ENCODE measurements at places on chromosomes 1 and 21.

DNA sequence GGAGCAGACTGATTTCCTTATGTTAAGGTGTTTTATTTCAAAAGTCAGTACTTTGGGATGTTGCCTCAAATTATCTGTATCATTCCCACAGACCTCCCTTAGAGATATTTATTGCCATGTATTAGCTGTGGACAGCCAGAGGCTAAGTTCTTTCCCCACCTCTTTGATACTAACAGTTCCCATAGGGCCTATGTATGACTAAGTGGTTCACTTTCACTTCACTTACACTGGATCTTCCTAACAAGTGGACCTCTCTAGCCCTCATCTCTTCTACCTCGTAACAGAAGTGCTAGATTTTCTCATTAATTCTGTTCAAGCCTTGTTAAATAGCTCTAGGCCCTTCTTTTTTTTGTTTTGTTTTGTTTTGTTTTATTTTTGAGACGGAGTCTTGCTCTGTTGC is 6.2 kb downstream of the TRAF5 start:
- DNase-seq, result no peak
- H3K36me3 ChIP-seq, result no peaks in the 10 kb centered on the region
- H3K4me3 ChIP-seq, result no peak overlapping the region
- H3K27me3 ChIP-seq, result no peaks in the 10 kb centered on the region

DNA sequence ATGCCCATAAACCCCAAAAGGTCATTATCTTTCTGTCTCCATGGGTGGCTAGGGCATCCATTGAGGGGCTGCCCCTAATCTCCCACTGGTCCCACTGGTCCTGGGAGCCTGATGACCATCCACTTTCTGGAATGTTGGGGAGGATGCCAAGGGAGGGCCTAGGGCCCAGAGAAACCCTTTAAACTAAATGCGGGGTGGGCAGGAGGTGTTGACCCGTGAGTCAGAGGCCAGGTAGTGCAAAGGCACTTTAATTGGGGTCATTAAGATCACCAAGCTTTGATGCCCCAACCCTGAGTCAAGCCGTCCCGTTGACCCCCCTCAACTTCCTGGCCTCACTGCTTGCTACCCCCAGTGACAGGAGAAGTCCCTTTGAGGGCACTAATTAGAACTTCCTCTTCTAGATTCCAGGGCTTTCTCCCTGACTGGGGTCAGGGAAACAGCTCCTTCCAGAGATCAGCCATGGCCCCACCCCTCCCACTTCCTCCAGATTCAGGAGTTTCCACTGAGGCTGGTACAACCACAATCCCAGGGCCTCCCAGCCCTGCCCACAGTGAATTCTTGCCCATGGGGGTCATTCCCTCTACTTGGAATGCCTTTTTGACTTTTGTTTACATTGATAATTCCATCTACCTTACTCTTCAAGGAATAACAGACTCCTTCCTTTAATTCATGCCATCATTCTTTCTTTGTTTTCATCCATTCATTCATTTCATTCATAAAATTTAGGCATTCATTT is 15.5 kb upstream of the SERINC2 start:
- H3K27ac ChIP-seq, result no peak overlapping the region
- no peak overlapping the region for H3K4me3 ChIP-seq

GRCh38 chr1:12473596-12474362 is 144.2 kb downstream of the DHRS3 start:
- H3K36me3 ChIP-seq, result no peaks in the 10 kb centered on the region
- H3K27ac ChIP-seq, result no peak overlapping the region
- H3K27me3 ChIP-seq, result no peaks in the 10 kb centered on the region
- DNase-seq, result no peak
- no peak overlapping the region for H3K4me3 ChIP-seq

DNA sequence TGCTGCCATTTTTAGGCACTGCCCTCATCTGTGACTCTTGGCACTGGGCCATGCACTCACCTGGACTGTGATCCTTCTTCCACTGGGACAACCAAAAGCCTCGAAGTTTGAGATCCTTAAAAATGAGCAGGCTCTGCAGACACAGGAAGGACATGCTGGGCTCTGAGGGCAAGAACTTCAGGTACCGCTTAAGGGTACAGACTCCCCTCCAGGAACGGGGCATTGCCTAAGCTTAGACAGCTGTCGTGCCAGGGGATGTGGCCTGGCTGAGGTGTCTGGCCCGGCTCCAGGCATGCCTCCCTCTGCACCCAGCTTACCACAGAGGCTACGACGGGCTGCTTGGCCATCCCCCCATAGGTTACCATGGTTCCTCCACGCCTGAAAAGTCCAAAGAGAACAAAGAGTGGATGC is 14.2 kb upstream of the SRSF4 start:
- H3K36me3 ChIP-seq, result peaks cover 21% of the 10 kb centered on the region
- DNase-seq, result no peak

- no peak overlapping the region for H3K4me3 ChIP-seq
- no peaks in the 10 kb centered on the region for H3K27me3 ChIP-seq
- H3K36me3 ChIP-seq, result peaks cover 46% of the 10 kb centered on the region
- H3K27ac ChIP-seq, result no peak overlapping the region
- peaks cover 50% of the 10 kb centered on the region for H3K4me1 ChIP-seq
These were observed 14.1 kb downstream of the EPHA2 start for GRCh38 chr1:16141573-16142336.

DNA sequence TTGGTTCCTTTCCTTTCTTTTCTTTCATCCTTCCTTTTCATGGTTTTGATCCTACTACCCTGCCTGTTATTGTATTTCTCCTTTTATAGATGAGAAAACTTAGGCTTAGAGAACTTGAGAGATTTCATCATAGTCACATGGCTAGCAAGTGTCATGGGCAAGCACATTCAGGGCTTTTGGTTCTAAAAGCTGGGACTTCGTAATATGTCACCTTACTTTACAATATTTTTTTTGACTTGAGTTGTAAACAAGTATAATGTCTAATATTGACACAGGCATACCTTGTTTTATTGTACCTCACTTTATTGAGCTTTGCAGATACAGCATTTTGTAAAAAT is 70.7 kb downstream of the MTR start:
- peaks cover 5% of the 10 kb centered on the region for H3K4me1 ChIP-seq
- no peaks in the 10 kb centered on the region for H3K27me3 ChIP-seq
- H3K4me3 ChIP-seq, result no peak overlapping the region
- H3K27ac ChIP-seq, result no peak overlapping the region
- H3K36me3 ChIP-seq, result peaks cover 5% of the 10 kb centered on the region

DNA sequence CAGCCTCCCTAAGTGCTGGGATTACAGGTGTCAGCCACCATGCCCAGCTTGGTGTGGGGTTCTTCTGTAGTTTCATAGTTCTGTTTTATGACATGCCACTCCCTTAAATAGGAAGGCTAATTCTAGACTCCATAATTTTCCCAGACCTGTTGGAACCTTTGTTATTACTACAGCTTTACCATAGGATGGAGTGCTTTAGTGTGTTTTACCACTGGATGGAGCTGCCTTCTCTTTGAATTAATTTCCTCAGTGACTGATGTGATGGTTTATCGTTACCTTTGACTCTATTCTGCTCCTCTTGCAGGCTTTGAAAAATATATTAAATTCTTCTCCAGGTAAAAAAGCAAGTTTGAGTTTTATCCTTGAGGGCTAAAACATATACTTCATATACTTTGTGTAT is 84.6 kb upstream of the NEK7 start:
- no peak overlapping the region for H3K27ac ChIP-seq
- no peaks in the 10 kb centered on the region for H3K36me3 ChIP-seq
- no peaks in the 10 kb centered on the region for H3K27me3 ChIP-seq
- no peak overlapping the region for H3K4me3 ChIP-seq
- no peaks in the 10 kb centered on the region for H3K4me1 ChIP-seq
- DNase-seq, result no peak

GRCh38 chr1:204157962-204158361 is 6.1 kb upstream of the ETNK2 start:
- H3K4me1 ChIP-seq, result no peaks in the 10 kb centered on the region
- H3K4me3 ChIP-seq, result no peak overlapping the region
- DNase-seq, result no peak
- H3K36me3 ChIP-seq, result no peaks in the 10 kb centered on the region
- H3K27me3 ChIP-seq, result no peaks in the 10 kb centered on the region

DNA sequence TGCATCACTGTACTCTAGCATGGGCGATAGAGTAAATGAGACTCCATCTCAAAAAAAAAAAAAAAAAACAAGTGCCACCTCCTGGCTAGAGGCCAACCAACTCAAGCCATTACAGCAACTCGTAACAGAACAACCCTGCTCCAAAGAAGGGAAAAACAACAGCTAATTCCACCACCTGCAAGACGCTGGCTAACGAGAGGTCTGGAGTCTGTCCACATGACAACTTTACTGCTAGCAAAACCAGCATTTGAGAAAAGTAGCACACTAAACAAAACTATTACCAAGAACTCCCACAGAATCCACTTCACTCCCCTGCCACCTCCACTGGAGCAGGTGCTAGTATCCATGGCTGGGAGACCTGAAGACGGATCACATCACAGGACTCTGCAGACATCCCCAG is 24.1 kb upstream of the EGLN1 start:
- H3K36me3 ChIP-seq, result no peaks in the 10 kb centered on the region
- H3K4me1 ChIP-seq, result no peaks in the 10 kb centered on the region
- no peak for DNase-seq
- no peak overlapping the region for H3K4me3 ChIP-seq
- no peaks in the 10 kb centered on the region for H3K27me3 ChIP-seq

- H3K4me3 ChIP-seq, result no peak overlapping the region
- DNase-seq, result no peak
- no peak overlapping the region for H3K27ac ChIP-seq
- no peaks in the 10 kb centered on the region for H3K27me3 ChIP-seq
These were observed 106.9 kb downstream of the RIPK4 start for GRCh38 chr21:41659791-41660560.

DNA sequence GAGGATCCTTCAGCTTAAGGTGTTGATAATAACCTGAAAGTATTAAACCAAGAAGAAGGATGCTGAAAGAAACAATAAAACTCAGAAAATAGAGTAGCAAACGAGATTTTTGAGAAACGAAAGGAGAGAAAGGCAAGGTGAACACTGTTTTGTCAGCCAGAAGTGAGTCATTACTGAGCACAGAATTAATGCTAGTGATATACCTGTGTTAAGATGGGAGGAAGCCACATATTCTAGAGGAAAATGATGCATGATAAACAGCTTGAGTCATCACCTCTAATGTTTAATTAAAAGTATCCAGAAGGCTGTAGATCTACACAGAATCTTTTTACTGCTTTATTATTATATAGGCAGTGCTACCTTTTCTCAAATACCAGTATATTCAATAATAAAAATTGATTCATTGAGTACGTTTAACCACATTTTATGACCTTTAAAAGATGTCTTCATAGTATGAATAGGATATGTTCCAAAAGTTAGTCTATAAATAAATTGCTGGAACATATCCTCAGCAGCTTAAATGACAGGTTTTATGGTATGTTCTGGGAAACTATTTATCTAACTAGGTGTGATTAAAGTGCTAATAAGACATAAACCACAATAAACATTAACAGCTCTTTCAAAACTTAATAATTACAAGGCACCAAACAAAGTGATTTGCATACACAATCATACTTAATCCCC is 10.3 kb downstream of the SH3GLB1 start:
- H3K4me1 ChIP-seq, result no peaks in the 10 kb centered on the region
- peaks cover 5% of the 10 kb centered on the region for H3K36me3 ChIP-seq
- H3K4me3 ChIP-seq, result no peak overlapping the region
- H3K27ac ChIP-seq, result no peak overlapping the region

DNA sequence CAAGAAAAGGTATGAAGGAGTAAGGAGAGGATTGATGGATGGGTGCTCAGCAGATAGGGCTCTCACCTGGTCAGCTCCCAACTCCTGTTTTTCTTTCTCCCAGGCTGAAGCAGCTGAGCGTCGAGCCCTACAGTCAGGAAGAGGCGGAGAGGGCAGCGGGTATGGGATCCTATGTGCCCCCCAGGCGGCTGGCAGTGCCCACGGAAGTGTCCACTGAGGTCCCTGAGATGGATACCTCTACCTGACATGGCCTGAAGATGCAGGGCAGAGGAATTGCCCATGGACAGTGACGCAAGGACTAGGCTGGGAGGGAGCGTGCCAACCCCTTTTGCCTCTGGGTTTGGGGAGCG is 739 bp downstream of the ZNF593 start:
- peaks cover 6% of the 10 kb centered on the region for H3K4me1 ChIP-seq
- H3K4me3 ChIP-seq, result peak overlapping the region; percentile 82
- H3K27me3 ChIP-seq, result no peaks in the 10 kb centered on the region
- DNase-seq, result no peak
- no peak overlapping the region for H3K27ac ChIP-seq

DNA sequence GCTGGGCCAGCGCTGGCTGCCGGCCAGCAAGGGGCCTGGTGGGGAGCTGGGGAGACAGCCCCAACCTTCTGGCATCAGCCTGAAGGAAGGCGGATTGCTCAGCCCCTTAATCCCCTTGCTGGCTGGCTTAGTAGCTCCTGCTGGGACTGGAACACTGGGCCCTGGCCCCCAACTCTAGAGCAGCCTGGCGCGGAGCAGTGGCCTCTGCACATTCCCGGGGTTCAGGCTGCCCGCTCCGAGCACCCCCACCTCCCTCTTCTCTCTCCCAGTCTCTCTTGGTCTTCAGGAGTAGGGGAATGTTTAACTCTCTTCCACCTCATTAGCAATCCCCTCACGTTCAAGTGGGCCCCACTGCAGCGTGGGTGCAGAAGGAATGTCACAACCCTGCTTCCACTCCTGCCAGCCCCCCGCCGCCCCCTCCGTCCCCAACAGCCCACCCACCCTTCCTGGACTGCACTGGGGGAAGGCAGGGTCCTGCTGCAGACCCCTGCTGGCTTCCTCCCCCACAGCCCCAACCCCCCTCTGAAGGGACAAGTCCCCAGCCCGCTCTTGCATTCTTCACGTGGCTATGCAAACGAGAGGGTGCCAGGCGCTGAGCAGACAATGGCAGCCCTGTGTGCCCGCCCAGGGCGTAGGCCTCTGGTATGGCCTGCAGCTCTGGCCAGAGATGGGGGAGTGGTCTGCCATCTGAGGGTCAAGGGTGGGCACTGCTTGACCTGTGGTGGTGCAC is 980 bp upstream of the CLDN19 start:
- no peaks in the 10 kb centered on the region for H3K27me3 ChIP-seq
- H3K4me1 ChIP-seq, result peaks cover 10% of the 10 kb centered on the region
- H3K4me3 ChIP-seq, result no peak overlapping the region
- peaks cover 5% of the 10 kb centered on the region for H3K36me3 ChIP-seq
- H3K27ac ChIP-seq, result no peak overlapping the region

DNA sequence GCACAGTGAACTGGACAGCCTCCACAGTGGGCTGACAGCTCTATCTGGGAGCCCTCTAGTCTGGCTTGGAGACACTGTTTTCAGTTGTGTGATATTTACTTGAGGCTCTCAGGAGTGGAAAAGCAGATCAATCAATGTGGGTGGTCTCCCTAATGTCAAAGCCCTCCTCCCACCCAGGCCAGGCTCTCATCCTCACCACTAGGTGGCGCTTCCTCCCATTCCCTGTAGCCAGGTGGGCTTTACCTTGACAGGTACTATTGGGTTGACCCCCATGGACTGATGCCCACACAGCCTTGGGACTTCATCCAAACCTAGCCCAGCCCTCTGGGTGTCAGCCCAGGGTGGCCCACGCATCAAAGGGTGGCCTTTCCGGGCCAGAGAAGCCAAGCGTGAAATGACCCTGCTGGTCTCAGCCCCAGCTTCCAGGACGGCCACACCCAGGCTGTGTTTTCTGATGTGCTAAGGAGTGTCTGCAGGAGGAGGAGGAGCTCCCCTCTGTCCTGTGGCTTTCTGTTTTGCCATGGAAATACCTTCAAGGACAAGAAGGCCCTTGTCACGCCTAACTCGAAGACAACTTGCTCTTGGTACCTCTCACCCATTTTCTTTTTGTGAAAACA is 54.0 kb downstream of the CLIC6 start:
- peak; percentile 15 for DNase-seq
- H3K27ac ChIP-seq, result no peak overlapping the region
- H3K4me3 ChIP-seq, result no peak overlapping the region
- peaks cover 7% of the 10 kb centered on the region for H3K4me1 ChIP-seq
